GOT3 (cell line): ENCODE measurements at places on chromosomes 2 and 18.
A peak's percentile ranks its signal among the peaks of the same experiment; 100 is the strongest.

- DNase-seq, result no peak
These were observed at the start of gene SDC1 for GRCh38 chr2:20224716-20225293. Gene SDC1 (minus strand): TSS chr2:20225130. CDS start chr2:20224867, 263 bp downstream.

DNA sequence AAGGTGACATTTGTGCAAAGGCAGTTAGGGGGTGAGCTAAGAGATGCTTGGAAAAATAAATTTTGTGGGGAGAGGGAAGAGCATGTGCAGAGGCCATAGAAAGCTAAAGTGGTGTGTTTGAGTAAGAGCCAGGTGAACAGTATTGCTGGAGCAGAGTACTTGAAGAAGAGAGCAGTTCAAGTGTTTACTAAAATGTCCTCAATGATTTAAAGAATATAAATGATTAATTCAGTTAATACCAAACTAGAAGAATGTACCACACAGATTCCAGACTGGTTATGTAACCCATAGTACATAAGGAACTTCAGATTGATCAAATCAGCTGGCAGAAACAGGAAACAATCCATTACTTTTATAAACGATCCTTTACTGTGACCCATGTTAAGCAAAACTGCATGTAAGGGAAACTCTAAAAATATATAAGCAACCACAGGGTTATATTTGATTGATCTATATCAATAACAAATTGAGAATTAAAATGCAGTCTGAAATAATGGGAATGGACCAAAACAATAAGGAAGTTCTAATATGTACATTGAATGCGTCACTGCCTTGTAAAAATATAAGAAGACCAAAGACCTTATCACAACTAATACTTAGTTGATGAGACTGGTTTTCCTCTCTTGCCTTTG is 76.9 kb downstream of the LDAH start:
- no peak for DNase-seq

DNA sequence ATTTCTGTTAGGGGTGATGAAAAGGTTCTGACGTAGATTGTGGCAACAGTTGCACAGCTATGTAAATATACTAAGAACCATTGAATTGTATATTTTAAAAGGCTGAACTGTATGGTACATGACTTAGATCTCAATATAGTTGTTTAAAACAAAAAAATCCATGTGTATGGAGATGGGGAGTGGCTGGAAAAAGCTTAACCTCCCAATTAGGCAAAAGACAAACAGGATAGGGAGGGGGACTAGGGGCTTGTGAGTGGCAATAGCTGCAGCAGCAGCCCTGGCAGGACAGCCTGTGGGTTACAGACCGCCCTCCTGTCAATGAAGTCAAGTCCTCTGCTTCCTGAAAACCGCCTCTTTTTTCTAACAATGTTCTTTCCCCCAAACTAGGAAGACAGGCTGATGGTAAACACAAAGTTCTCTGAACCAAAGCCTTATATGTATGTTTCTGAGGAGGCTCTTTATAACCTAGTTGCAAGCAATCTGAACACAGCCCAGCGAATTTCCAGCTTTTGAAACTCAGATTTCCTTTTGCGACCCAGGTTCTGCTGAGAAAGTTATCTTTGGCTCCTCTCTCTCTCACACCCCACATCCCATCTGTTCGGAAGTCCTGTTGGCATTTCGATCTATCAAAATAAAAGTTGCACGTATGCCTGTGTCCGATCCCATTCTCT is 10.3 kb downstream of the ATP8B1 start:
- no peak for DNase-seq

DNA sequence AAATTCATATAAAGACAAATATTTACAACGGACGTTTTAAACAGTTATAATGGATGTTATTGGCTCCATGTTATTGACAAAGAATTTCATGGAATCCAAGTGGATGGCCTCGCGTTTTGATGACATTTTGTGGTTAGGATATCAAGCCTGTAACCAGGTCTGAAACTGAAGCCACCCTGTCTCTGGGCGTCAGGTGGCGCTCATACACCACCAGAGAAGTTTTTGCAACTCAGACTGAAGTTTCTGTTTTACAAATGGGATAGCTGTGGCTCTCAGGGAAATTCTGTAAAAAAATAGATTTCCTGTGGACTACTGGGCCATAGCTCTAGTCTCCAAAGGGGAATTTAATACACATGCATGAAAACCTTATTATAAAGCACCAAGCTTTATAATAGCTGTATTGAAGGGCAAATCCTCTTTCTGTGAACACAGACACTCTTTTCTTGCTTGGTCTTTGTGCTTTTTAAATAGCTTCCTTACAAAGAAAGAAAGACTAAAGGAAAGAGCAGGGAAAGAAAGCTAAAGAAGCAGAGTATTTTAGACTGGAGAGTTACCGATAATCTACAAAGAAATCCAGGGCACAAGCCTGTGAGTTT is 86.7 kb downstream of the C18orf54 start:
- no peak for DNase-seq

- DNase-seq, result no peak
These were observed 136.7 kb downstream of the TMEM247 start for GRCh38 chr2:46615986-46616485.

- DNase-seq, result no peak
These were observed 539.6 kb upstream of the FSHR start for GRCh38 chr2:49693961-49694360.

DNA sequence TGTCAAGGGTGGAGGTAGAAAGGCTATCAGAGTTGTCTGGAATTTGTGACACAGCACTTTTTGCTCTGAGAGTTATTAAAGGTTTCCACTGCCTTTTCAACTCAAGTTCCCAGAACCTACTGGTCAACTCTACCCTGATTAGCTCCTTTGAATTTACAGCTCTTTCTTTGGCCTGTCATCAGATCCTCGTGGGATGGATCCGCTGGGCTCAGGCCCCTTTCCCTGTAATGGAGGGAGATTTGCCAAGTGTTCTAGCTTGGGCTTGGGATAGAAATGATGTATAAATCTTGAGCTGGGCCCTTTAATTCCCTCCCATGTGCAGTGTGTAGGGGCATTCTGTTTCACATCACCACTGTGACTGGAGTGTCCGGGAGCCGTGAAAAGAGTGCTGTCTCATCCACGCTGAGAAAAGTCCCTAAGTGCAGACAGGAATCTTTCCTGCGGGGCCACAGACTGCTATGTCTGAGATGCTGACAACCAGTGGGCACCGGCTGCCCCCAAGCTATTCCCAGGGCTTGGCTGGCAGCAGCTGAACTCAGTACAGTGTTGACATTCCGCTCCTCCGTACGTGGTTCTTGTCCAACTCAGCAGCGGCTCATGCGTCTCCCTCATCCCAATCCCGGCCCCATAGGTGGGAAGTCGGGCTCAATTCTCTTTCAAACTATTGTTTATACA is 46.9 kb upstream of the ARHGAP28 start:
- DNase-seq, result no peak

- DNase-seq, result no peak
These were observed 69.3 kb downstream of the NEDD4L start for GRCh38 chr18:58113337-58113736.

DNA sequence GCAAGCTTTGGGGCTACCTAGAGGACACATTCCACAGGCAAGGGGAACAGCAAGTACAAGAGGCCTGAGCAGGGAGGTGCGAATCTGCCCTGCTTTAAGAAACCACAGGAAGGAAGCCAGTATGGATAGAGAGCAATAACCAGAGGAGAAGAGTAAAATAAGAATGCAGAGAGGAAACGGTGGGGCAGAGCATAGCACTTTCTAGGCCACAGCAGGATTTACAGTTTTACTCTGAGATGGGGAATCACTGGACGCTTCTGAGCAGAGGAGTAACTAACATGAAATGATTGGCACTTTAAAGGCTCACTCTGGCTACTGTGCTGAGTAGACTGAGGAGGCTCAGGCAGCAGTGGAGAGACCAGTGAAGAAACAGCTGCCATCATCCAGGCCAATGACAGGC is 23.8 kb downstream of the AAK1 start:
- no peak for DNase-seq

DNA sequence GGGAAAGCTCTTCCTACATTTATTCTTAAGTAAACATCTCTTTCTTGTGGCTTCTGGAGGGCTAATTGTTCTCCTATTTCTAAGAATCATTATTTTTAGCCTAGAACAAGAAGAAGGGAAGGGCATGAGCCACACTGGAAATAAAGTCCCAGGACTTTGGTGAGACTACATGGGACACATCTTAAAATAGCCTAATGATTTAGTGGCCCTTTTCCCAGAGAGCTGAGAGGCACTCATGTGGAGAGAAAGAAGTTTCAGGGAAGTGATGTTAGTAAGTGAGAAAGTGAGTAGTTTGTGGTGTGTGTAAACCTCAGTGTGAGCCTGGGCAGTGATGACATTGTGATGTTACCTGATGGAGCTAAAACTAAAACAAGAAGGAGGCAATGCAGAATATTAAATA is 14.6 kb downstream of the ITGA4 start:
- no peak for DNase-seq

DNA sequence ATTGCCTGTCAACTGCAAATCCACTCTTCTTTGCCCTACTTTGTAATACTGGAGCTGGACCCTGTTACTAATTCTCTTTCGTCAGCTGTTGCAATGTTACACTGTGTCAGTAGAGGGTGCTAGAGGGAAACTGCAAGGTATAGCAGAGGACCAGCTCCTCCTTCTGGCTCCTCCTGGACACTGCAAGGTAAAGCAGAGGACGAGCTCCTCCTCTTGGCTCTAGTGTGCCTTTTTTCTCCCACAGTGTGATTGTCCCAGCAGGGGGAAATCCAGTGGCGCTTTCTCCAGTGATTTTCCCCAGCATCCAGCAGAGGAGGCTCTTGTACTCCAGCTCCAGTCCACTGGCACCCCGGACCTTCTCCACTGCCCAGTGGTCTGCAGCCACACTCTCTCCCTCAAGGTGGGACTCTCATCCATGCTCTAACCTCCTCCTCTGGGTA is 95.6 kb downstream of the CAPN13 start:
- peak; percentile 57 for DNase-seq

DNA sequence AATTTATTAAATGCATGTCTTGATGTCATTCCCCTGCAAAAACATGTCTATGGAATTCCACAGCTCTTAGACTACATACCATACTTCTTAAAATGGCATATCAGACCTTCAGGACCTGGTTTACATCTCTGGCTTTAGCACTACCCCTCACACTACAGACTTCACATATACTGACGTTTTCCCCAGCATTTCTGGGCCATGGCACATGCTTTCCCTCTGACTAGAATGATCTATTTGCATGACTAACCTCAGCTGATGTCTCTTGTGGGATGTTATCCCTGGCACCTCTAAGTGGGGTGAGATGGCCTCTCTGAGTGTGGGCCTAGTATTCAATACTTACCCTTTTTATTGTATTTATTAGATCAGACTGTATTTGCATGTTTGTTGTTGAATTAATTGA is 381.6 kb downstream of the ERBB4 start:
- DNase-seq, result no peak

- DNase-seq, result no peak
These were observed 456 bp upstream of the NFATC1 start for GRCh38 chr18:79395308-79395640.

DNA sequence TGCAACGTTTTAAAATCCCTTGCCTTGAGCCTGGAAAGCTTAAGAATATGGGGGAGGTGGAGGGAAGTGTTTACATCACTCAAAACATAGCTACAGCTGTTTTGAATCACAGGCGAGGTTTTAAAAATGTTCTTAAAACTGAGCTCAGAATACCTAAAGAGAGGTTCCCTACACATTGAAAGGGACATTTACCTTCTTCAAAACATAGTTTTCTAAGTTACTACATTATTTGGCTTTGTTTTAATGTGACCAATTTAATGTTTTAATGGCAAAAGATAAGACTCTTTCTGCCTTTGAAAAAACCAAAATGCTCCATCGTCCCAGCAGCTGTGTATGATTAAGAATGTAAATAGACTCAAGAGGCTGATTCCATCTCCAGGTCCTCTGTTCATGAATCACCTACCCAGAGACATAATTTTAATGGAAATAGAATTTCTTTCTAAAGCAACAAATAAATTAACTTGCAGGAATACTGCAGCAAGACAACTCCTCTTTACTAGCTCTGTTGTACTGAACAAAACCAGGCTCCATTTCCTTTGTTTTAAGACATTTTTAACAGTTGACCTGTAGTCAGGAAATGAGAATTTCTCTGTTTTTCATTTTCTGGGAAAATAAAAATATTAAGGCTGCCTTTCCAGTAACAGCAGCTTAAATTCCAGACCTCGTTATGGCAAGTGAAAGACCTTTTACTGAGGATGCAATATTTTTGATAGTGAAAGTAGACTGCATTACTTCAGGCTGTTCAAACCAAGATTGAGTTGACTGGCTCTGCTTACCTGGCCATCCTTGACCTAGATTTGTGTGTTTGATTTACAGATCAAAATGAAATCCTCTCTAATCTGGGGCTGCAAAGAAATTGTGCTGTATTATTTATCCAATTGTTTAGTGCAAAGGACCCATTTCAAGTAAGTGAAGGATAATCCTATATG is 33.7 kb upstream of the WDR75 start:
- no peak for DNase-seq

DNA sequence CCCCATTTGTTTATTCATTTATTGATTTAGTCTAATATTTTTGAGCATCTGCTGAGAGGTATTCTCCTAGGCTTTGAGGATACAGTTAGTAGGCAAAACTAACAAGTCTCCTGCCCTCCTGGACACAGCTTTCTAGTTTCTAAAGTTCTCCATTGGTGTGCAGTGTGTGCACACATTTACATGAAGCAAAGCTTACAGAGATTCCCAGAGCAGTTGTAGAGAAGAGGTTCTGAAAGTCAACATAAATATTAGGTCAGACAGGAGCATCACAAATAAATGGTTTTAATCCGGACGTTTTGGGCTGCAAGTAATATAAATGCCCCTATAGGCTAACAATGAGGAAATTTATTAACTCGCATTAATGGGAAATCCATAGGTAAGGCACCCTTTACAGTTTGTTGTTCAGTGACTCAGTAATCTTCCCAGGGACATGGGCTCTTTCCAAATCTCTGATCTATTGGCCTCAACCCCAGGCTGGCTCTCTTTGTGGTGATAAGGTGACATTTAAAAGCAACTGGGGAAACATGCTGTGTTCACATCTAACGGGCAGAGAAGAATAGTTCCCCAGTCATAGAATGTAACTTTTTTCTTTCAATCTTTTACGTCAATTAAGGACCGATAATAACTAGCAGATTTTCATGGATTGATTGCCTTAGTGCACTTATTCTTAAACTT is 407.2 kb downstream of the PTPRM start:
- DNase-seq, result no peak

DNA sequence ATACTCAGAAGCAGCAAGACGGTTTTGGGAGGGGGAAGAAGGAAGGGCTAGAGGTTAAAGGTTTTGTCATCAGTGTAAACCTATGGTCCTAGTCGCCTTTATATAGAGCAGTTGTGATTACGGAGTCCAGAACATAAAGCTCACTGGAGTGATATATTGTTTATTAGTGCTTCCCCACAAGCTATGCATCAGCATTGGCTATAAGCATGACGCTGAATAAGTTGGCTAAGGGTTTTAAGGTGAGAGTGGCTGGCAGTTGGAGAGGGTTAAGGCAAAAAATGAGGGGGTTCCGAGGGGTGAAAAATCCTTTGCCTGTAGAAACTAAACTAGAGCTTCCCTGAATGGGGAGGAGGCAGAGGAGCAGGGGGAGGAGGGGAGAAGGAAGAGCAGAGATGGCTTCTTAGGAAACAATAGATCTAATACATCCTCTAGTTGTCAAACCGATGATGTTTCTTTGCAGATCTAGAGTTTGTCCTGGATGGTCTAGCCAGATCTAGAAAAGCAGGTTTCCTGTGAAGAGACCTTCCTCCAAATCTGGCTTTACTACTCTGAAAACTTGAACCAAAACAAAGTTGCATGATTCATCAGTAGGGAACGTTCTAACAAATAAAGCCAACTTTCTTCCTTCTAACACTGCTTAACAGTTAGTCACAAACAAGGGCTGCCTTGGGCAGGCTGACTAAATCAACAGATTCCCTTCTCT is 2.5 kb downstream of the KLF7 start:
- no peak for DNase-seq
